ENCODE measurements at places on chromosomes 4 and X. TPM values are rescaled to one million over a fixed set of nuclear protein-coding genes. Genes with fewer than 3 reads are reported as not detected.

GRCh38 chr4:115249808-115250207, 136.4 kb upstream of the NDST4 start:
- no peak overlapping the region for H3K27ac ChIP-seq
- no peak overlapping the region for H3K4me3 ChIP-seq
- peaks cover 4% of the 10 kb centered on the region for H3K4me1 ChIP-seq
- no peak for DNase-seq
- H3K36me3 ChIP-seq: no peaks in the 10 kb centered on the region

Gene FAM9A
- not detected for total RNA-seq

DNA sequence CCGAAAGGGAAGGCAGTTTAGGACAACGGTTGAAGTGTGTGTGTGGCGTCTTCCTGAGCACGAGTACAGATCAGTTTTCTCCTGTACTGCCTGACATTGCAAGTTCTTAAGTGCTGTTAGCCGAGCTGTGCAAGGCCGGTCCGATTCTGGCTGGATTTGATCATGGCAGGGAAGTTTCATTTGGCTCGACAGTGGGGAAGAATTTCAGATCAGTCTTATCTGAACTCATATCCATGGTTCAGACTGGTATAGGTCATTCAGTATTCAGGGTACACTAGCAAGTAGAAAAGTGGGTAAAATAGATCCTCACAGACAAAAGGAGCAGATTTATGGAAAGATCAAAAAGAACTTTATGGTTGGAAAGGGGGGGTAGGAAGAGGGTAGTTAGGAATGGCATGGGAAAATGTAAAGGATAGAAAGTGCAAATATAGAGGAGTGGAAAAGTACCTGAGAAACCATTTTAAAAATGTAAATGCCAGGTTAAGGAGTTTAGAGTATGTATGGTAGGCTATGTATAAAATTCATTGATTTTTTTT, 716 bp downstream of the THAP9 start:
- no peak overlapping the region for H3K27ac ChIP-seq
- H3K27me3 ChIP-seq: no peaks in the 10 kb centered on the region
- DNase-seq: no peak
- no peak overlapping the region for H3K4me3 ChIP-seq
- peaks cover 5% of the 10 kb centered on the region for H3K36me3 ChIP-seq

DNA sequence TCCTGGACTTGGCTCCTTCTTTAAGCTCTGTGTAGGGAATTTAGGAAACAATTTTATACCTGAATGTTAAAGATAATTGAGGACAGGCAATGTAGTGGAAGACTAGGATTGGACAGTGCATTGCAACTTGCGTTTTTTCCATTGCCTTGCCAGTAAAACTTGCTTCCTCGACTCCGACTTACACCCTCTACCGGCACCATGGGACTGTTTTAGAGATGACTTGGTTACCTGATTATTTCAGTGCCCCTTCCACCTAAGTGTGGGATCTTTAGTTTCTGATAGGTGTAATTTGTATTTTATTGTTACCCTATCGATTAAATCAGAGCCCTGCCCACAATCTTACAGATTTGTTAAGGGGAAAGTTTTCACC, 1.2 kb downstream of the PRPS1 start:
- H3K4me1 ChIP-seq: peaks cover 28% of the 10 kb centered on the region
- H3K27me3 ChIP-seq: no peaks in the 10 kb centered on the region
- DNase-seq: no peak
- H3K4me3 ChIP-seq: peak overlapping the region; percentile 82
- no peak overlapping the region for H3K27ac ChIP-seq
- no peaks in the 10 kb centered on the region for H3K36me3 ChIP-seq

DNA sequence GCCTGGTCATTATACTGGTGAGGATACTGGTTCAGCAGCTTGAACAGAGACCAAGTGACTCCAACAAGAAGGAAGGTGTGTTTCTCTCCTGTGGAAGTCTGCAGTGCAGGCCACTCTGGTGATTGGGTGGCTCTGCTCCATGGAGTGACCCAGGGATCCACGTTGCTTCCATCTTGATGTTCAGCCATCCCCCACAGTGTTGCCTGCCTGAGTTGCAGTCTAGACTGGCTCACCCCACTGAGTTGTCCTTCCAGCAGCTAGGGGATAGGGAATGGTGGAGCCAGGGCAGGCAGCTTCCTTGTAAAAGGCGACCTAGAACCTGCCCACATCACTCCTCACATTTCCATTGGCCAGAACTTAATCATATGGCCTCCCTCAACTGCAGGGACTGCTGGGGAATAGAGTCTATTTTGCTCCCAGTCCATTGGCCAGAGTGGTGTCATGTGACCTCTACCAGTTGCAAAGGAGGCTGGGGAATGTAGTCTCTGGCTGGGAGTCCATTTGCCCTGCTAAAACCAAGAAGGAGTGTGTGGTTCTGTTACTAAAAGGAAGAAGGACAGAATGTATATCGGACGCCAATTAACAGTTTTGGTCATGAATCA, 8.0 kb downstream of the MAN2B2 start:
- H3K27ac ChIP-seq: no peak overlapping the region
- no peak for DNase-seq
- H3K4me1 ChIP-seq: no peaks in the 10 kb centered on the region
- H3K27me3 ChIP-seq: no peaks in the 10 kb centered on the region
- H3K36me3 ChIP-seq: peaks cover 37% of the 10 kb centered on the region

- no peak overlapping the region for H3K27ac ChIP-seq
- no peaks in the 10 kb centered on the region for H3K36me3 ChIP-seq
- no peak overlapping the region for H3K4me3 ChIP-seq
- no peaks in the 10 kb centered on the region for H3K27me3 ChIP-seq
- H3K4me1 ChIP-seq: no peaks in the 10 kb centered on the region
- DNase-seq: no peak
These were observed 76.5 kb downstream of the MED28 start for GRCh38 chr4:17690898-17691297.

Gene TRIML2
- not detected for total RNA-seq

DNA sequence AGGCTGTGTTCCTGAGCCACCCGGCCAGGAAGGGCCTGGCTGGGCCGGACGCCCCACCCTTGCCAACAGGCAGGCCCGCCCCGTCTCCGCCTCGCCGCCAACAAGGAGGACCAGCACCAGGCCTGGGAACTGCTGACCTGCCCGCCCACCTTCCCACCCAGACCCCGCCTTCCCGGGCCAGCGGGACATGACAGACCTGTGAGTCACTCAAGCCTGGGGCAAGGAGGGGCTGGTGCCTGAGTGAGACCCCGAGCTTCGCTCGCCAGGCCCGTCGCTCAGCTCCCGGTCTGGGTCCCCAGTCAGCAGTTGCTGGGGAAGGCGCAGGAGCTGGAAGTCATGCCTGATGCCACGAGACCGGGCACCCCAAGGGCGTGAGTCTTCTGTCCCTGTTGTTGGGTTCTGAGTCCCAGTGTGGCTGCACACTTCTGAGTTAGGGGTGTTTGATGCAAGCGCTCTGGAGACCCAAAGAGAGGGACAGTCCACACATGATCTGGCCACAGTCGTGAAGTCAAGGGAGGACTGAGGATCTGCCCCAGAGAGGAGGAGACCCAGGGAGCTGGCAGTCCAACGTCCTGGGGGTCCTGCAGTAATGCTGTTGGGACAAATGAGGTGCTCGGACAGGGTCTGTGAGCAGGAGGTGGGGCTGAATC, at the start of gene DNASE1L1:
Gene DNASE1L1 (minus strand): TSS at position 33 of the 650 bp plus-strand sequence. CDS start 3,686 bp downstream, outside the sequence.
- no peaks in the 10 kb centered on the region for H3K27me3 ChIP-seq
- no peak for DNase-seq
- H3K36me3 ChIP-seq: peaks cover 2% of the 10 kb centered on the region
- peak within 1 kb of the TSS; percentile 80 for H3K27ac ChIP-seq
- peaks cover 12% of the 10 kb centered on the region for H3K4me1 ChIP-seq
